ENCODE measurements at places on chromosomes 12 and 14.

GRCh38 chr12:29750131-29750927 is 33.4 kb downstream of the TMTC1 start:
- no peak for DNase-seq

- DNase-seq: no peak
These were observed 181.2 kb downstream of the PELI2 start for GRCh38 chr14:56299306-56299984.

DNA sequence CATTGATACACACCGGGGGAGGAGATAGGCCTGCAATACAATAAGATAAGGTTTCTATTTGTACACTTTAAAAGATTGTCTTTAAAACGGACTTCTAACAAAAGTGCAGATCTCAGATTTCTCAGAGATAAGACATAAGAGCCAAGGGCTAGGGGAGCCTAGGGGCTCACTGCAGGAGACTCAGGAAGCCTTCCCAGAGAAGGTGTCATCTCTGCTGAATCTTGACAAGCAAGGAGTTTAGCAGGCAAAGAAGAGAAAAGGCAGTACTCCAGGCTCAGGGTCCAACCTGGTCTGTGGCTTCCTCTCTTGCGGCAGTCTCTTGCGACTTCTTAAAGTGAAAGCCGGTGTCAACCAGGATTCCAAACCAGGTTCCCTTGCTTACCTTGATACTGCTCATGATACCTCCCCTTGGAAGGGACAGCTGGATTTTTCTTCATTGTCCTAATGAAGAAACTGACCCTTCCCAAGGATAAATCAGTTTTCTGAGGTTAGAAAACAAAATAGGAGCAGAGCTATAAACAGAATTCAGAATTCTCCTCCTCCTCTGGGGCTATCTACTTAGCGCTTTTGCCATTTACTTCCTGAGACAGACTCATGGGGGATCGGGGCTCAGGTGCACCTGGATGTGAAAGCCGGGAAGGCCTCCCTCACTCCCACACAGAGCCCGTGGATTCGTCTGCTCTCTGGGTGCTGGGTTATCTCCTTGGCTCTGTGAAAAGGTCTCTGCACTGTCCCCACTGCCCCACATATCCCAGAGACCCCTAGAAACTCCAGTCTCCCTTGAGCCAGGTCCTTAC is 1.7 kb upstream of the SCNN1A start:
- DNase-seq: no peak

DNA sequence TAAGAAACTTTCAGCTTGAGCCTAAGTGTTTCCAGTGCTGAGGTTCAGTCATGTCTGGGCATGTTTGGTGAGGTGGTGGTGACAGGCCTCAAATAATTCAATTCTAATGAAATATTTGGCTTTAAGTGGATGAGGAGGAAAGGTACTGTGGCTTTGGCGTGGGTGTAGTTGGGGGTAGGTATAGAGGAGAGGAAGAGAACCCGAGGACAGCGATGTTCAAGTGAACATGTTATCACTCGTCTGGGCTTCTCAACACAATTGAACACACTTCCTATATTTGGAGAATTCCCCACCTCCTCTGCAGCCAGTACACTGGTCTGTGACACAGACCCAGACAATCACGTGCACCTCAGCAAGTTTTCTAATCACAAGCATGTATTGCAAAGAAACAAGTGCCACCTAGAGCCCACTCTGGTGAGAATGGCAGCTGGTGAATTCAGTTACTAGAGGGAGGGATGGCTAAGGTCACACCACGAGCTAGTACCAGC is 53.0 kb downstream of the IFNG-AS1 start:
- DNase-seq: no peak

DNA sequence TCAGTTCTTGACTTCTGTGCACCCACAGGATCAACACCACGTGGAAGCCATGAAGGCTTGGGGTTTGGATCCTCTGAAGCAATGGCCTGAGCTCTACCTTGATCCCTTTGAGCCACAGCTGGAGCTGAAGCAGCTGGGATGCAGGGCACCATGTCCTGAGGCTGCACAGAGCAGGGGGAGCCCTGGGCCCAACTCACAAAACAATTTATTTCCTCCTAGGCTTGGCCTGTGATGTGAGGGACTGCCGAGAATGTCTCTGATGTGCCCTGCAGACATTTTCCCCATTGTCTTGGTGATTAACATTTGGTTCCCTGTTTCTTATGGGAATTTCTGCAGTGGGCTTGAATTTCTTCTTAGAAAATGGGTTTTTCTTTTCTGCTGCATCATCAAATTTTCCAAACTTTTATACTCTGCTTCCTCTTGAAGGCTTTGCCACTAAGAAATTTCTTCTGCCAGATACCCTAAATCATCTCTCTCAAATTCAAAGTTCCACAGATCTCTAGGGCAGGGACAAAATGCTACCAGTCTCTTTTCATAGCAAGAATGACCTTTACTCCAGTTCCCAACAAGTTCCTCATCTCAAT is 288.2 kb downstream of the CCDC59 start:
- DNase-seq: no peak

All from stimulated activated CD8-positive, alpha-beta memory T cell treated with anti-CD3 and anti-CD28 coated beads, Interleukin-4, amount 100 ng/mL, for 4 hours (primary cell).